ENCODE measurements at places on chromosomes 6 and 20.

DNA sequence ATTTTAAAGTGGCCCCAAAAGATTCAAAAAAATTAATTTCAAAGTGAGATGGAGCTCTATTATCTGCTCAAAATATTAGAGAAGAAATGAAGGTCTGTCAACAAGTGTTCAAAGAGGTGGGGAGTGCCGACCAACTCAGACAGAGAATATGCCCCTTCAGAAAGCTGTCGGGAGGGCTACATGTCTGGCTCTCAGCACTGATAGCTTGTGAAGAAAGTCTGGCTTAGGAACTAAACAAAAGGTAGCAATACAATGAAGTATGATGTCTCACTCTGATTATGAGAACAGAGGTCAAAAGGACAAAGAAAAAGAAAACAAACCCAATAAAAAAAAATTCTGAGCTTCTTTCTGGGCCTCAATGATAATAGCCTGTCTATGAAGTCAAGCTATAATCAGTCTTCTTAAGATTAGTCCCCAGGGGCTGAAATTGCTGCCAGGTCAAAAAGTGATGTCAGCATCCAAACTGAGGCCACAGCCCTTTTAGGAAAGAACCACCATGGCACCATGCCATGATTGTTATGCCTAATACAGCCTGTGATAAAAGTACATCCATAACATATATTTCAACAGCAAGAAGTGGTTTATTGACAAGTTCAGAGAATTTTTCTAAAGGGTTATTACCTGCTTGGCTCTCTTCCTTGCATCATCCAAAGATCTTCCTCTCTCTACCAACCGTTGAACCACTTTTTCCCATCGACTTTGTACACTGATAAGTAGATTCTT is 150.9 kb downstream of the DST start:
- no peak for DNase-seq

- no peak for DNase-seq
Measured at GRCh38 chr20:58981628-58982364, 740 bp downstream of the NELFCD start.

- DNase-seq: no peak
Measured at GRCh38 chr20:16419138-16419715, 154.0 kb downstream of the KIF16B start.

DNA sequence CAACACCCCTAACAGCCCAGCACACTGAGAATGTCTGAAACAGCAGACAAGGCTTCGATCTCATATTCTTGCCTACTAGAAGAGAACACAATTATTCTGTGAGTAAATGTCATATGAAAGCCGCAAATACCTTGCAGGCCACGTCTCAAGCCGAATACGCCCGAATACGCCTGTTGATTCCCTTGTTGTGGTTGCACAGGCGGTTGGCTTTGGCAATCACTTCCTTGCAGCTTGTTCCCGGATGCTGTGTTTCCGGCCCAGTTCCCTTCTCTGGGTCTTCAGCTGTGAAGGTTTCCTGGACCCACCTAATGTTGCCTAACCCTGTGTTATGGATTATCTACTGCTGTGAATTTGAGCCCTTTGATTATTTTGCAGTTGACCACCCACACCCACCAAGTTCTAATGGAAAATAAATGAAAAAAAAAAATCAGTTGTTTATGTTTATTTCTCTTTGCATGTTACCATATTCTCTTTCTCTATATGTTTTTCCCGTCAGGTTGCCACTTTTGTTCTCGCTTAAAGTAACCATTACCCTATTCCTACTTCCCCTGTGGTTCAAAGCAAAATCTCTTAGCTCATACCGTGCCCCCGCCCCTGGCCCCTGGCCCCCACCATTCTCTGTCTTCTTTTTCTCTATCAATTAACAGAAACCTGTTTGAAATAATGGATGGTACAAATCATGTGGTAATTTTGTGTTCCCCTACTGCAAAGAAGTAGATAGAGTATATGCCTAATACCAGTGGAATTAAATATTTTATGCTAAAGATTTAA is 172.4 kb downstream of the ADGB start:
- DNase-seq: no peak

- no peak for DNase-seq
Measured at GRCh38 chr6:14020551-14020950, 95.8 kb downstream of the RNF182 start.

DNA sequence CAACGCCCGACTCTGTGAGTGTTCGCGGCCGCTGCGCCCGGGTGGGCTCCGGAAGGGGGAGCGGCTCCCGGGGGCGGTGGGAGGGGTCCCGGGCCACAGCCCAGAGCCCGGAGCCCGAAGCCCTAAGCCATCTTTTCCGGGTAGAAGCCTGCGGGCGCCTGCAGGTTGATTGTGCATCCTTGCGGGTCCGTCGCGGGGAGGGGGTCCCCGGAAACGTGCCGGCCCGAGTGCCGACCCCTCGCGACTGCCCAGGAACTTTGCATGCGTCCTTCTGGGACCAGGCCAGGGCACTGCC is 413 bp downstream of the PTPRA start:
- peak; percentile 39 for DNase-seq

GRCh38 chr20:23419995-23420901 is 1.0 kb downstream of the NAPB start:
- peak; percentile 9 for DNase-seq

DNA sequence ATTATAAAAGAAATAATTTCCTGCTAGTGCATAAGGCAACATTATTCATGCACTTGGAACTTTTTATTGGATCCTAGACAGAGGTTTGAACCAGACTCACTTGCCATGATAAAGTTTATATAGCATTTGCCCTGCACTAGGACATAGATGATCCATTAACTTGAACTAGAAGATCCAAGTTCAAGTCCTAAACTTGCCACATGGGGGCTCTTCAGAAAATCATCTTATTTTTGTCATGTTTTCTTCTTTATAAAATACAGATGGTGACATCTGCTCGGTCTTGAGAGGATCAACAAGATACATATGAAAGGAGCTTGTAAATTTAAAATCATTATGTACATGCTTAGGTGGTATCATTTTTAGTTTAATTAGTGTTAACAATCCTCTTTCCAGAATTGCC is 94.5 kb downstream of the SIM1 start:
- DNase-seq: no peak

GRCh38 chr6:145569140-145569539 is 166.2 kb downstream of the EPM2A start:
- DNase-seq: no peak

- peak; percentile 39 for DNase-seq
Measured at GRCh38 chr20:50588034-50588736, 78.0 kb downstream of the PTPN1 start.

Data from stimulated activated CD8-positive, alpha-beta memory T cell treated with anti-CD3 and anti-CD28 coated beads, Interleukin-2, amount 100 ng/mL, for 1 hour (primary cell).